CD4-positive, alpha-beta T cell treated with Interleukin-17A for 4 hours (primary cell): ENCODE measurements at places on chromosomes 13 and 19.

GRCh38 chr13:103866048-103866447, 799.8 kb upstream of the SLC10A2 start:
- DNase-seq: no peak

GRCh38 chr19:33441828-33442227, 68.3 kb downstream of the CEBPG start:
- DNase-seq: no peak

DNA sequence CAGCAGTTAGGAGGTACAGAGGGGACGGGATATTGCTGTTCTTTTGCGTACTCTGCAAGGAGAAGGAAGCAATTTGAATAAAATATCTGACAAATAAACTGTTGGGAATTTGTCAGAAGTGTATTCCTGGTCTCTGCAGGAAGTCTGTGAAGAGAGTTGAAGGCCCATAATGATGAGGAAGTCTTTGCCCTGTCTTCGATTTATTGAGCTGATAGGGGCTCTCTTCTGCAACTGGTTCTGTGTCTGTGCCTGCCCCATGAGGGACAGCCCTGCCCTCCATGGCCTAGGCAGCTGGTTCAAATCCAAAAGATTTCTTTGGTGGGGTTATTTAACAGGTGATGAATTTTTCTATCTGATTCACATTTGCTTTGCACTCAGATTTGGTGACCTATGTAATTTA, 339.7 kb upstream of the EDNRB start:
- no peak for DNase-seq

DNA sequence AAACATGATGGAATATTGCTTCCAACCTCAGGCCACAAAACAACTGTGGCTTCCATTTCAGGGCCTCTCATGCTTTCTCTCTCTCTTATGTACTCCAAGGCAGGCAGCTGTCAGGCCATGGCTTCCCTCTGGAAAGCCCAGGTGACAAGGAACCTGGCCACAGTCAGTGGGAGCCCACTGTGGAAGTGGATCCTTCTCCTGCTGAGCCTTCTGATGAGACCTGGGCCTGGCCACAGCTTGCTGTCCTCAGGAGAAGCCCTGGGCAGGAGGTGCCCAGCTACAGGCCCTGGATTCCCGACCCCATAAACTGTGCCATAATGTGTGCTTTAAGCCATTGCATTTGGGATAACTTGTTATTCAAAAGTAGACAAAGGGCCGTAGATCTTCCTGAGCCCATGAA, 71.2 kb downstream of the SPACA7 start:
- DNase-seq: no peak
